MG63 (cell line): ENCODE measurements at places on chromosomes 2 and 18. TPM values are rescaled to one million over a fixed set of nuclear protein-coding genes. Genes with fewer than 3 reads are reported as not detected.
A peak's percentile ranks its signal among the peaks of the same experiment; 100 is the strongest.

GRCh38 chr2:80489717-80490116 lies 185.2 kb upstream of the LRRTM1 start:
- peak; percentile 9 for DNase-seq

GRCh38 chr2:237487496-237487895 lies 445 bp downstream of the MLPH start:
- DNase-seq: no peak

DNA sequence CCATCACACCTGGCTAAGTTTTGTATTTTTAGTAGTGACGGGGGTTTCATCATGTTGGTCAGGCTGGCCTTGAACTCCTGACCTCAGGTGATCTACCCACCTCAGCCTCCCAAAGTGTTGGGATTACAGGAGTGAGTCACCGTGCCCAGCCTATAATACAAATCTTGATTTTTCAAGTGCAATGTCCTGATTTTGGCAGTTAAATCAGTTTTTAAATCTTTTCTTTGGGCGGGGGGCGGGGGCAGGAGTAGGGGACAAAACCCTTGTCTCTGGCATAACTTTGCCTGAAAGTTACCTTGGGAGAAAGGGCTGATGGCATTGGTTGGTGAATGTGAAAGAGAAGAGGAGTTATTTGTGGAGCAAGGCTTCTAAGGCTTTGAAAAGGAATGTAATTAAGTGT lies 12.3 kb downstream of the GALNT1 start:
- DNase-seq: no peak

DNA sequence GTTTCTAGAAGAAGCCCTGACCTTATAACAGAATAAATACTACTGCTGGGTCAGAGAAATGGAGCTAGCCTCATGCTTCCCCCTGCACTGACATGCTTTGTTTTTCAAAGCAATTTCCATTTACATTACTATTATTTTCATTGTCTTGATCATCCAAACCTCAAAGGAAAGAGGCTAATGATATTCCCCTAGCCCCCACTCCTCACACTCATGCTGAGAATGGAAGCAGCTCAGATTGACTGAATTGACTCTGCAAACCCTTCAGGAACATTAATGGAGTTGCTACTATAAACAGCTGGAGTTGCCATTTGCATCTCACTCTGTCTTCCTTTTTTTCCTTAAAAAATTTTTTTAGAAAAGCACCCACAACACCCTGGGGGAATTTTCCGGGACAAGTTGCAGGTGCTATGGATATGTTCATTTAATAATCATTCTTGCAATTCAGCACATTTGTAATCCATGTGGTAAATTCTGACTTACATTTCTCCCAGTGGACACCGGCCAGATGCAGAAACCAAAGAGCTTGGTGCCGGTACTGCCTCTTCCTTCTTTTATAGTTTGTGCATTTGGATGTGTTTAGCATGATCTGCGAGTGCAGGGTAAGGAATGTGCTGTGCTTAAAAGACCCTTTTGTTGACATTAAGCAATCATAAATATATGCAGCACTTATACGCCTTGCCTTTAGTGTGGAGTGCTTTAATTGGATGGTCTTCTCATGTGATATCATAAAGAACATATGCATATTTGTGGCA lies 103.3 kb upstream of the OSR1 start:
- no peak for DNase-seq

DNA sequence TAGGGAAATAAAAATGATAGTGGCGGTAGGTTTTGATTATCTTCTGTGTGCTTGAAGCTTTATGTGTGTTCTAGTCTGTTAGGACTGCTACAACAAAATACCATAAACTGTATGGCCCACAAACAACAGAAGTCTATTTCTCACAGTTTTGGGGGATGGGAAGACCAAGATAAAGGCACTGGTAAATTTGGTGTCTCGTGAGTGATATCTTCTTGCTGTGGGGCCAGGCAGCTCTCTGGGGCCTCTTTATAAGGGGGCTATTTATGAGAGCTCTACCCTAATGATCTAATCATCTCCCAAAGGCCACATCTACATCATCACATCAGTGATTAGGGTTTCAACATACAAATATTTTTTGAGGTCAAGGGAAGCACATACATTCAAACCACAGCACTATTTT lies 86.8 kb upstream of the SPHKAP start:
- no peak for DNase-seq

DNA sequence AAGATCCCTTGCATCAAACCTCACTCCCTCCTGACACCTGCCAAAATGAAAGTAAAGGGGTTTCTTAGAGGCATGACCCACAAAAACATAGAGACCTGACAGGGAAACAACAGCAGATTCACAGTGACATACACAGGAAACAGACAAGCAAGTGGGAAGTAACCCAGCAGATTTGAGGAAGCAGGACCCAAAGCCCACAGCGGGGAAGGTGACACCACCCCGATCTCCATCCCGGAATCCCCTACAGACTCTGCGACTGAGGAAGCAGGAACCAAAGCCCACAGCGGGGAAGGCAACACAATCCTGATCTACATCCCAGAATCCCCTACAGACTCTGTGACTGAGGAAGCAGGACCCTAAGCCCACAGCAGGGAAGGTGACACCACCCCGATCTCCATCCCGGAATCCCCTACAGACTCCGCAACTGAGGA lies 21.6 kb downstream of the CIB4 start:
- DNase-seq: no peak

DNA sequence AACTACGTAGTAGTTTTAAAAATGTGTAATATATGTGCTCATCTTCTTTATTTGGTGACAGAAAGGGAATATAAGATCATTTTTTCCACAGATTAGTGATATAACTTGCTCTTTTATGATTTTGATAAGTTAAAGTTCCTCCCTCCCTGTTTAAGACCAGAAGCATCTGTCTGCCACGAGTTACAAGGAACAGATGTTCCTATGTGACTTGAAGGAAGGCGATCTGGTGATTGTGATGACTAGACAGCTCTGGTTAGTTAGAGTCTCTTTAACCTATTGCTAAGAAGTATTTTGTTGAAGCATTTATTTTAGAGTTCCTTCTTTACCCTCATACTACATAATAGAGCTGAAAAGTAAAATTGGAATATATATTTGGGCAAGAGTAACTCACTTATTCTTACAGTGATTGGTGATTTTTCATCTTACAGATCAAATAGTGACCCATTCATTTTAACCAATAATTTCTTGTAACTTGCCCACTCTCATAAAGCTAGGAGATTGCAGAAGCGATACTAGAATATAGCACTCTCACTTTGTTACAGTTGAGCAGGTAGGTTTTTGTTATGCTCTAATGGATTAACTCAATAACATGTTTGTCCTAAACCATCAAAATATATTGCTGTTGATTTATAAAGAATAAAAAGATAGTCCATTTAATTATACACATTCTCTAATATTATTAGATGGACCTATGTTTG lies 218.7 kb downstream of the SLC4A10 start:
- DNase-seq: no peak

GRCh38 chr18:78309924-78310323 lies 669.7 kb upstream of the SALL3 start:
- DNase-seq: no peak

- DNase-seq: no peak
Measured at GRCh38 chr2:26683583-26683982, 8.9 kb upstream of the KCNK3 start.

DNA sequence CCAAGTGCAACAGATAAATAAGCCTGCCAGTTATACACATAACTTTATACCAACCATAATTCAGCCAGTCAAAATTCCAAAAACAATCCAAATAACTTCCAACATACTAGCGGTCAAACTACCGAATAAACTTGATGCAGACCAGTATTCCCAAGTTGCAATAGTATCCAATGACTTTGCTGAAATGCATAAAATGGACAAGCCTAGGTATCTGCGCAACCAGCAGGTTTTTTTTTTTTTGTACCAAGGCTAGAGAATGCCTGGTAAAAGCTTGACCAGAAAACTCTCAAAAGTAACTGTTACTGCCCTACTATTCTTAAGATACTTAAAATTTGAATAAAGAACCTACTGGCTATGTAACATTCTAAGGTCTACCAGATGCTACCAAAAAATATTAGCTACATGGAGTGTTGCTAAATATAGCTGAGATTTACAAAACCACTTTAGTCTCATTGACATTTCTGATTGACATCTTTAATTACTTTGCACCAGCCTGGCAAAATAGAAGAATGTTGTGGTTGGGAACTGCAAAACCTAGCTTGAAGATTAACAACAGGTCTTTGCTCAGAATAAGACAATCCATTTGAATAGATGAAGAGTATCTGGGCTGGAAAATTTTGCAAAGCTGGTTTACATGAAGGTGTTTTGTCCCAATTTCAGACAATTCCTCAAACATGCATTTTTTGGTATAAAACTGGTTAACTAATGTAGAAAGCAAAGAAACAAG lies 7.3 kb downstream of the SRSF7 start:
- no peak for DNase-seq

DNA sequence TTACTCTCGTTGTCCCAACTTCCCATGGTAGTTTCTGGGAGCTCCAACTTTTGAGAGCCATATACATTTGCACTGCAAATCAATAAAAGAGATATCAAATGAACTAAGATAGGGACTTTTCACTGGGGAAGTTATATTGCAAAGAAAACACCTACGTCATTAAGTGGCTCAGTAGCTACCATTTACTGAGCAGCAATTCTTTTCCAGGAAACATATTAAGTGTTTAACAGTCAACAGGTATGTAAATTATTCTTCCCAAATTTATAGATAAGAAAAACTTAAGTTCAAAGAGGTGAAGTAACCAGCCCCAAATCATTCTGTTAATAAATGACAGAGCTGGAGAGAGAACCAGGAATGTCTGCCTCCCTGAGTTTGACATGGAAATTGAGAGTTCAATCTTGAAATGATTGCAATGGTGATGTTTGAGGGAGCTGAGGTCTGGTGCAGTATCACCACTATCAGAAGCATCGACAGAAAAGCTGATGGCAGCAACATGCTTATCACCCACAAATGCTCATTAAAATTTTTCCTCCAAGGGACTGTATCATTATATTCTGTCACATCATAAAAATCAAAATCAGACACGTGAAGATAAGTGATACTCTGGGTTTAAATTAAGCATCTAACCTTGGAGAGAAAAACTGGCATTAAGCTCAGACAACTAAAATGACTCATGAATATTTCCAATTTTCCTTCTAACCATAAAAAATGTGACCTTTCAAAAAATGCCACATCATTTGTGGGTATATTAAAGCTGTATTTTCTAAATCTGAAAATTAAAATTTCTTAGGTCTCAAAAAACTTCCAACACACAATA lies 43.4 kb downstream of the GAREM1 start:
- no peak for DNase-seq

DNA sequence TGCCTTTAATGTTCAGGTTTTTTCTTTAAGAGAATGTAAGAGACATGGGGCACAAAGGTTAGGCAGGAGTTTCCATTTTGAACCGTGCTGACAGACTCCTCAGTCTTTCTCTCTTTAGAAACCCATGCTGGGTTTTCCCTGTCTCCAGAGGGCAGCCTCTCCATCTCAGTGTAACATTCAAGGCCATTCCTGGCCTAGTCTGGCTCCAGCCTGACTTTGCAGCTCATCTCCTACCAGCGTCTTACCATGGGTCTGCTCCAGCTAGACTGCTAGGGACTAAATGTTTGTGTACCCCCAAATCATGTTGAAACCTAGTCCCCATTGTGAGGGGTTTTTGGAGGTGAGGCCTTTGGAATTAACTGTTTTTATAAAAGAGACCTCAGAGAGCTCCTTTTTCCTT lies 9.8 kb upstream of the CLIP4 start:
- no peak for DNase-seq

Gene TMEM247
- not detected in 2 replicates for total RNA-seq

Gene ADGRF3
- not detected in 2 replicates for total RNA-seq

Gene MYO7B
- 0.89 TPM in 1 of 2 replicates, not detected in the other for total RNA-seq
